ENCODE measurements at places on chromosomes 1 and 21.

- DNase-seq: no peak
Observed at GRCh38 chr1:167122568-167122967, 28.7 kb downstream of the STYXL2 start.

GRCh38 chr1:53878492-53879105 lies 11.0 kb downstream of the YIPF1 start:
- DNase-seq: no peak

- DNase-seq: no peak
Observed at GRCh38 chr1:19070197-19070651, 113.7 kb upstream of the IFFO2 start.

- DNase-seq: no peak
Observed at GRCh38 chr1:183303901-183304300, 114.3 kb downstream of the NMNAT2 start.

- DNase-seq: no peak
Observed at GRCh38 chr1:176863613-176864012, 300.9 kb downstream of the ASTN1 start.

GRCh38 chr1:7233237-7233540 lies 447.9 kb downstream of the CAMTA1 start:
- DNase-seq: no peak

DNA sequence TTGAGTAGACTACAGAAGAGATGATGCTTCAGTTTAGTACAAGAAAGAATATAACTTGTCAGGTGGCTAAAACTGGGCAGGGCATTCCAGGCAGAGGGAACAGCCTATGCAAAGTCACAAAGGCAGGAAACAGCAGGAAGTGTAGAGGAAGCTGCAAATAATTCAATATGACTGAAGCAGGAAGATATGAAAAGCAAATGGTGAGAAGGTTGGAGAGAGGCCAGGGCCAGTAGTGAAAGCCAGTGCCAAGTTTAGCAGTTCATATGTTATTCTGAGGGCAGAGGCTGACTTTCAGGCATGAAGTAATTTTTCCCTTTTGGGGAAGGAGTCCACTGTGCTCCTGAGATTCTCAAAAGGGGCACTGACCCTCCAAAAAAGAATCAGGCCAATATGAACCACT lies 8.0 kb upstream of the YBX1 start:
- no peak for DNase-seq

DNA sequence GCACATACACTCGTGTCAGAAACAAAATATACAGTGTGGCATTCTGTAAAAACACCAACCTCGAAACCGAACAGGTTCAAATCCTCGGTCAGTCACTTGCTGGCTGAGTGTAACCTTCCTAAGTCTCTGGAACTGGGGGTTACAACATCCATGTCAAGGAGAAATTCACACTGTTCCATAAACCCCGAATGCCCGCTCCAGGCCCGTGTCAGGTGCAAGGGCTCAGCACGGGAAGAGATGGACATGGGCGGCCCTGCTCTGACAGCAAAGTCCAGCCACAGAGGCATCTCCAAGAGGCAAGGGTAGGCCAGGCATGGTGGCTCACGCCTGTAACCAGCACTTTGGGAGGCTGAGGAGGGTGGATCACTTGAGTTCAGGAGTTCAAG lies 79.5 kb downstream of the SLC66A1 start:
- DNase-seq: no peak

DNA sequence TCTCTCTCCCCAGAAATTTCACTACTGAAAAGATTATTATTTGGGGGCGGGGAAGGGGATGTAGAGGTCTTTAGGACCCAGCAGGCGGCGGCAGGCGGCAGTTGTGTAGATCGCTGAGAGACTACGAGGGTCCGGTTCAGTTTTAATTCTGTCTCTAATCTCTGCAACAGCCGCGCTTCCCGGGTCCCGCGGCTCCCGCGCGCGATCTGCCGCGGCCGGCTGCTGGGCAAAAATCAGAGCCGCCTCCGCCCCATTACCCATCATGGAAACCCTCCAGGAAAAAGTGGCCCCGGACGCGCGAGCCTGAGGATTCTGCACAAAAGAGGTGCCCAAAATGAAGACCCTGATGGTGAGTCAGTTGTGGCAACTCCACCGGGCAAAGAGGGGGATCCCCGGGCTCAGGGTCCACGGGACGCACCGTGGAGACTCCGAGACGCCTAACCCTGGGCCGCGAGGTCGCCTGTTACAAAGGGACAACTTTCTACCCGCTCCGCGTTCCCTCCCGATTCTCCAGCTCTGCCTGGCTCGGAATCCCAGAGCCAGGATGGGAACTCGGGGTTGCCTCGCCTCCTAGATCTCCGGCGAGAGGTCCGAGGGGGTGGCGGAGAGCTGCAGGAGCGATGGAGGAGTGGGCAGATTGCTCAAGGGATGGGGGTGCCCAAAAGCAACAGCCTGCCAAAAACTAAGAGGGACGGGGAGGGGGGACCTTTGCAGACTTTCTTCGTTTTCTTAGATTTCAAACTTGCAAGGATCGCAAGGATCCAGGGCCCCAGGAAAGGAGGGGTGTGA lies at the start of gene ST6GALNAC5:
Gene ST6GALNAC5 (plus strand): TSS at position 139 of the 789 bp plus-strand sequence.
- peak; percentile 56 for DNase-seq

DNA sequence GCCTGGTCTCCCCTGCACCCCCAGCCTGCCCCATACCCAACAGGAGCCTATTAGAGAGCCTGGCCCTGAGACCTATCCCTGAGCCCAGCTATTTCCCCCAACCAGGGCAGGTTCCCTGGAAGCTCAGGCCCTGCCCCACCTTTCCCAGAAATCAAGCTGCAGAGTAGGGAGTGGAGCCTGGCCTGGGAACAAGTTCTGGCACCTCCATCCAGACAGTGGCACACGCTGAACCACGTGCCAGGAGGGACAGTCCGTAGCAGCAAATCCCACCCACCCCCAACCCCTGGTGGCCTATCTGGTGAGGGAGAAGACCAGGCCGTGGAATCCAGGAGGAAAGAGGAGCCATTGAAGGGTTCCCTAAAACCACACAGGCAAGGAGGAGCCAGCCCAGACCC lies 22.6 kb downstream of the TNNT2 start:
- no peak for DNase-seq

- DNase-seq: no peak
Observed at GRCh38 chr1:205626216-205626615, 5.6 kb downstream of the ELK4 start.

DNA sequence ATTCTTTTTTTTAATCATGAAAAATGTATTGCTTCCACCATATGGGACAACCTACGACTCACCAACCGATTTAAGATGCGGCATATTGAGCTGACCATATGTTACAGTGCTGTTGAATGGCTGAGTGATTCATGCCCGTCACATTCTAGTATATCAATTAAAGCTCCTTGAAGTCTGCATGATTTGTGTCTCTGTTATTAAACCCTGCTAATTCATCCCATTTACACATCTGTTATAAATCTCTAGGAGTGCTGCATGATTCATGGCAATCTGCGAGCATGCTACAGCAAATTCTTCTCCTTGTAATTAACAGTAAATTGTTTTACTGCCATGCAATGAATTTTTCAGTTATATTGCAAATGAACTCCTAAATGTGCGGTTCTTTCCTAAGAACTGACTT lies 239.8 kb downstream of the USH2A start:
- DNase-seq: no peak
